ENCODE measurements at places on chromosomes 1 and 21.

DNA sequence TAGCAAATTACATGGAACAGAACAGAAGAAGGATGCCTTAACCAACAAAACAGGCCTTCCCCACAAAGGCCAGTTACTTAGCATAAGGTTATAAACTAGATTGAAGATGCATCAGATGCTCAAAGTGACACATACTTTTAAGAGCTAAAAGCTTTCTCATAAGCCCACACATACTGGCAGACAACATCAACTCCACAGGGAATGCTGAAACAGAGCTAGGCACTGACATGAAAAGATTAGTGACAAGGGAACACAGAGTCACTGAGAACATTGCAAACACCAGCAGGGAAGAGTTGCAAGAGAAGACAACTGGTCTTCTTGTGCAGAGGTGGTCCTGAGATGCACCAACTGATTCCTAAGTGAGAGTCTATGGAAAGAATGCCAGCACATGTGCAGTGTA lies 6.9 kb downstream of the TTC13 start:
- no peak for DNase-seq

- DNase-seq: no peak
Measured at GRCh38 chr1:214569357-214570004, 18.1 kb upstream of the PTPN14 start.

DNA sequence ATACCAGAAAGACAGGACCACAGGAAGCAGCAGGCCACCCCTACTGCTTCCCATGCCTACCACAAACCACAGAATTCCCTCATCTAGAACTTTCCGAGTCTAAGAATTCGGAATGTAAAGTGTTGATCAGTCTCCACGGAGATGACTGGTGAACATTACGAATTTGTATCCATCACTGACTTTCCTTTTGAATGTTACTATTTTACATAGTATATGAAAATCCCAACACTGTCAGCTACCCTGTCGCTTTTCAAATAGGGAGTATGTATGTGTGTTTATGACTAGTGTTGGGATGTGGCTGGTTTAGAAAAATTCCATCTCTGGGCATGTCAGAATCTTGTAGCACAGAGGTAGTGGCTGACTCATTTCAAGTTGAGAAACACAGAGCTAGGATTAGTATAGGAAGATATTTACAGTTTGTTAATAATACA lies 118.2 kb downstream of the COQ8A start:
- no peak for DNase-seq

- no peak for DNase-seq
Measured at GRCh38 chr1:164064501-164064900, 494.5 kb upstream of the PBX1 start.

DNA sequence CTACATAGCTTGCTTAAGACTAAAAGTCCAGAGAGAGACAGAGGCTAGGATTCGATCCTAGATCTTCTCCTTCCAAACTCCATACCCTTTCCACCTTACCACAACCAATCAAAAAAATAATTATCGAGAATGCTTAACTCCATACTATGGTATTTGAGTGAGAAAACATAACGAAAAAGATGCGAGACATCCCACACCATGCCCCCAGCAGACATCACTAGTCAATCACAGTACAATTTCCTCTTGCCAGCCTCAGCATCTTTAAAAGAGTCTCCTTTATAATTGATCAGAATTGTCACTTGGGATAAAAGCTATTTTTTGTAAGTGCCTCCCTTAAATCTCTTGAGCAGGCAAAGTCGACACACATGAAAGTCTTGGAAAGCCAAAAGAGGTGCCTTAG lies 875 bp downstream of the NCF2 start:
- DNase-seq: no peak

- DNase-seq: no peak
Measured at GRCh38 chr1:63005812-63006211, 221.9 kb downstream of the ATG4C start.
